ENCODE measurements at places on chromosomes 6 and 20.
A peak's percentile ranks its signal among the peaks of the same experiment; 100 is the strongest.

GRCh38 chr6:117927866-117928265 is 20.8 kb downstream of the SLC35F1 start:
- no peak for DNase-seq

DNA sequence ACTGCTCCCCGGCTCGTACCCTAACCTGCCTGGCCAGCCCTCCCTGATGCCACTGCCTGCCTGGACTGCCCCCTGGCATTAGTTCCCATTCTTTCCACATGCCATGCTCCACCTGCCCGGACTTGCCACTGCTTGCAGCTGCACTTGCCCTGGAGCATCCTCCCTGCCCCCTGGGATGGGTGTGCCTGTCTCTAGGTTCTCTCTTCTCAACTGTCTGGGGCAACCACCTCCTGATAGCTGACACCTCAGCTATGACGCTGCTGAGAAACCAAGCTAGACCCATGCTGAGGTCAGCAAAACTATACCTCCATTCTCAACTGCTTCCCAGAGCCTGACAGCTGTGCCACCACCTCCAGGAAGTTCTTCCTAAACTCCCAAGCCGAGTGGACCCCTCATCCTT is 72.1 kb downstream of the PERP start:
- no peak for DNase-seq

- no peak for DNase-seq
Observed at GRCh38 chr20:62048346-62048761, 17.3 kb downstream of the TAF4 start.

GRCh38 chr6:28643017-28643740 is 117.5 kb downstream of the GPX5 start:
- DNase-seq = peak; percentile 43

DNA sequence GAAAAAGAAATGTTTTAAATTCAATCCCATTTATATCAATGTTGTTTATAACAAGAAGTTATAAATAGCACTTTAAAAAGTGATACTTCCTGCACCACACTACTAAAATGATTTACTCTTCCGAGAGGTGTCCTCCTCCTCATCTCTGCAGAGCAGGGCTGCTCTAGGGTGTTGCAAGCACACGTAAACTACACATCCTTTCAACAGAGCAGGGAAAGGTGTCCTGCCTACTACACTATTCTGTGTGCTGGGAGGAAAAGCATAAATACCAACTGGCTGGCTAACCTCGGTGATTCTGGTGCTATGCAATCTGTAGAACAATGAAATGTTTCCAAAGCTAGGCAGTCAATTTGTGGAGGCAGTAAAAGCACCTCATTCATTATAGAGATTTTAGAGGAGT is 89.5 kb upstream of the MAP7 start:
- DNase-seq = no peak

- DNase-seq = no peak
Observed at GRCh38 chr6:53361549-53362031, 12.8 kb upstream of the ELOVL5 start.

GRCh38 chr6:58419321-58419720 is 1101.9 kb downstream of the PRIM2 start:
- DNase-seq = no peak

DNA sequence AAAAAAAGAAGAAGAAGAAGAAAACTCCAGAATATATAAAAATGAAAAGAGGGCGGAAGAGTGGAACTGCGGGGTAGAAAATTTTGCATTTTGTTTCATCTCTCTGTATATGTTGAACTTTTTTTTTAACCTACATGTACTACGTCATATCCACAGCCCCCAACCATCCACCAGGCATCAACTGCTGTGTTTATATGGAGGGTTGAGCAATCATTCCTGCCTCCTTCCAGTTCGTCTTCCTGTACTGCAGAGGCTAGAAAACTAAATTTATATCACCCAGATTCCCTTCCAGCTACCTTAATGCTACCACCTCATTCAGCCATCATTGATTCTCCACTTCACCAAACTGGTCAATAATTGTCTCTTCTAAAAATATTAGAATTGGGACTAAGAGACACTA is 9.5 kb upstream of the SIGLEC1 start:
- no peak for DNase-seq

DNA sequence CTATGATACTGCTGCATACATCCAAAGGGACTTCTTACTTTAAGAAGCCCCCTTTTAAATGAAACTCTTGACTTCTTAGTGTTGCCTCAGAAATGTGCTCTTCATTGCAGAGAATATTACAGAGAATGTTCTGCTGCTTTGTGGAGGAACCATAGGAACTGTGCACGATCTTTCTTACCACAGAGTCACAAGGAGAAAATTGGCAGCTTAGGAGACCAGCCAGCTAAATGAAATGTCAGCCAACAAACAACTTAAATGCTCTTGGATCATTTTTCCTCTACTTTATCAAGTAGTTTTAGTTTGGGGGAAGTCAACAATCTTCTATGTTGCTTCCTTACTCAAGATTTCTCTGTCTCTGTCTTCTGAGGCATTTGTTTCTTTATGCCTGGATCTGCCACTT is 125.9 kb upstream of the MLIP start:
- no peak for DNase-seq

DNA sequence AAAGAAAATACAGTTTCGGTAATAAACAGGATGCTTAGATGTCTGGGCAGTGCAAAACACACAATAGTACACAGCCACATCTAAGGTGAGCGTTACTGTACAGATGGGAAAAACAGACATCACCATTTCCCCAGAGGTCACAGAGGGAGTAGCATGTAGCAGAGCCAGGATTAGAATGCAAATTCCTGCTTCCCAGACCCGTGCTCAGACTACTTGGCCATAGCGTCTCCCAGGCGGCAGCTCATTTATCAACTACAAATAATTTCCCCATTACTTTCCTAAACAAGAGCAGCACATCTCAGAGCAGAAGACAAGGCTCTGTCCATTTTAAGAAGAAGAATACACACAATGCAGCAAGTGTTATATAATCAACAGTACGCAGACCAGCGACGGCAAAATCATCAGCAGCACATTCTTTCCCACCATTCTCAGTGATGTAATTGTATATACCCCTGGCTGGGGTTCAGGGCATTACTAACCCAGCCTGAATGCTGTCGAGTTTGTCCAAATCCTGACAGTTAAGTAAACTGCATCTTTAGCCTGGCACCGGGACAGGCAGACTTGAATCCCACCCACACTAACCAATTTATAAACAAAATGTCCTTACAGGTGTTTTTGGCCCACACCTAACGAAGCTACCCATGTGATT is 61.9 kb downstream of the CNKSR3 start:
- DNase-seq = peak; percentile 10

- DNase-seq = no peak
Observed at GRCh38 chr6:33010356-33010755, 965 bp upstream of the HLA-DOA start.

GRCh38 chr6:160260803-160261450 is 2.3 kb upstream of the SLC22A2 start:
- no peak for DNase-seq

- no peak for DNase-seq
Observed at GRCh38 chr6:100573166-100573565, 108.4 kb upstream of the SIM1 start.

DNA sequence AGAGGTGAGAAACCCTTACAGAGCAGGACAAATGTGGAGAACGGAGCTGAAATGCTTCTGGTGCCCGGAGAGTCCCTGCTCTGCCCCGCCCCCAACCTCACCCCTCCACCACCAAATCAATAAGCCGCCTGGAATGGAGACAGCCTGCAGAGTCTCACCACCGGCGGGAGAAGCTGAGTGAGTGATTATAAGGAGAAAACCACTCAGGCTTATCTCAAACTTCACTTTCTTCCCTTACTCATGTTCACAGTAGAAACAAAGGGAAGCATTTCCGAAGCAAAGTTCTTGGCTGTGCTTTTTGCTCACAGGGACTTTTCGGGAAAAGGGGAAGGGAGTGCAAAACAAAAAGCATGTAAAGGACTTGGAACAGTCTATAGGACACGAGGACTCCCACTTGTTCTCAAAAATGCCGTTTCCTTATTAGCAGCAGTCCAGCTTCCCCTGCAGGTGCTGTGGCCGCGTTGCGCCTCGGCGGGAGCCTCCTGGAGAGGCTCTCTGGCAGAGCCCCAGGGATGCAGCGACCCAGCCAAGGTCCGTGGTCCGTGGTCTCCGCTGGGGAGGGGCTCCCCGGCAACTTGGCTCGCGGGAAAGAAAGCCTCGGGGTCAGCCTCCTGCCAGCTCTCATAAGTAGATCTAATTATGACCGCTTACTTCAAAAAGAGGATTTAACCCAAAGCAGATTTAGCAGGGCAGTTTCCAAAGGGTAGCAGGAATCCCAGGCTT is 64.8 kb upstream of the TMEM30A start:
- no peak for DNase-seq

- DNase-seq = no peak
Observed at GRCh38 chr6:88605271-88605670, 358.1 kb downstream of the RNGTT start.

GRCh38 chr6:129615020-129615419 is 95.0 kb downstream of the ARHGAP18 start:
- DNase-seq = no peak

DNA sequence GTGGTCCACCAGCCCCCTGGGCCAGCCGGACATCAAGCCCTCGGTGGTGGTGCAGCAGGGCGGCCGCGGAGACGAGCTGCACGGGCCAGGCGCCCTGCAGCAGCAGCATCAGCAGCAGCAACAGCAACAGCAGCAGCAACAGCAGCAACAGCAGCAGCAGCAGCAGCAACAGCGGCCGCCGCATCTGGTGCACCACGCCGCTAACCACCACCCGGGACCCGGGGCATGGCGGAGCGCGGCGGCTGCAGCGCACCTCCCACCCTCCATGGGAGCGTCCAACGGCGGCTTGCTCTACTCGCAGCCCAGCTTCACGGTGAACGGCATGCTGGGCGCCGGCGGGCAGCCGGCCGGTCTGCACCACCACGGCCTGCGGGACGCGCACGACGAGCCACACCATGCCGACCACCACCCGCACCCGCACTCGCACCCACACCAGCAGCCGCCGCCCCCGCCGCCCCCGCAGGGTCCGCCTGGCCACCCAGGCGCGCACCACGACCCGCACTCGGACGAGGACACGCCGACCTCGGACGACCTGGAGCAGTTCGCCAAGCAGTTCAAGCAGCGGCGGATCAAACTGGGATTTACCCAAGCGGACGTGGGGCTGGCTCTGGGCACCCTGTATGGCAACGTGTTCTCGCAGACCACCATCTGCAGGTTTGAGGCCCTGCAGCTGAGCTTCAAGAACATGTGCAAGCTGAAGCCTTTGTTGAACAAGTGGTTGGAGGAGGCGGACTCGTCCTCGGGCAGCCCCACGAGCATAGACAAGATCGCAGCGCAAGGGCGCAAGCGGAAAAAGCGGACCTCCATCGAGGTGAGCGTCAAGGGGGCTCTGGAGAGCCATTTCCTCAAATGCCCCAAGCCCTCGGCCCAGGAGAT is 1.0 kb downstream of the POU3F2 start:
- DNase-seq = no peak

- DNase-seq = no peak
Observed at GRCh38 chr6:10837622-10837994, 731 bp downstream of the MAK start.

DNA sequence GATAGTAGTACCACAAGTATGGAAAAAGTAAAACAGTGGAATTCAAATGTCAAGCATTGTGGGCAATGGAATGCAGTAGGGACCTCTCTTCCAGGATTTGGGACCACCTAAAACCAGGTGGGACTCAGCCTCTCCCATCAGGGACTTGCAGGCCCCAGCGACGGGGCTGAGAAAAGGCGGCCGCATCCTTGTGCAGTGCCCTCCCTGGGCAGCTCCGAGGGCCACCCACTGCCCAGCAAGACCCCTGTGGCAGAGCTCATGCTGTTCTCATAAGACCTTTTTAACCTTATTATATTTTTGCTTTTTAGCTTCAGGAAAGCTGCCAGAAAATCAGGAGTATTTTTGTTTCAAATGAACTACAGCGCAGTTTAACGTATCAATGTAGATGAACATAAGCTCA is 142.6 kb upstream of the RPS6KA2 start:
- DNase-seq = no peak

- DNase-seq = no peak
Observed at GRCh38 chr20:2289475-2289874, 6.3 kb upstream of the TGM3 start.

DNA sequence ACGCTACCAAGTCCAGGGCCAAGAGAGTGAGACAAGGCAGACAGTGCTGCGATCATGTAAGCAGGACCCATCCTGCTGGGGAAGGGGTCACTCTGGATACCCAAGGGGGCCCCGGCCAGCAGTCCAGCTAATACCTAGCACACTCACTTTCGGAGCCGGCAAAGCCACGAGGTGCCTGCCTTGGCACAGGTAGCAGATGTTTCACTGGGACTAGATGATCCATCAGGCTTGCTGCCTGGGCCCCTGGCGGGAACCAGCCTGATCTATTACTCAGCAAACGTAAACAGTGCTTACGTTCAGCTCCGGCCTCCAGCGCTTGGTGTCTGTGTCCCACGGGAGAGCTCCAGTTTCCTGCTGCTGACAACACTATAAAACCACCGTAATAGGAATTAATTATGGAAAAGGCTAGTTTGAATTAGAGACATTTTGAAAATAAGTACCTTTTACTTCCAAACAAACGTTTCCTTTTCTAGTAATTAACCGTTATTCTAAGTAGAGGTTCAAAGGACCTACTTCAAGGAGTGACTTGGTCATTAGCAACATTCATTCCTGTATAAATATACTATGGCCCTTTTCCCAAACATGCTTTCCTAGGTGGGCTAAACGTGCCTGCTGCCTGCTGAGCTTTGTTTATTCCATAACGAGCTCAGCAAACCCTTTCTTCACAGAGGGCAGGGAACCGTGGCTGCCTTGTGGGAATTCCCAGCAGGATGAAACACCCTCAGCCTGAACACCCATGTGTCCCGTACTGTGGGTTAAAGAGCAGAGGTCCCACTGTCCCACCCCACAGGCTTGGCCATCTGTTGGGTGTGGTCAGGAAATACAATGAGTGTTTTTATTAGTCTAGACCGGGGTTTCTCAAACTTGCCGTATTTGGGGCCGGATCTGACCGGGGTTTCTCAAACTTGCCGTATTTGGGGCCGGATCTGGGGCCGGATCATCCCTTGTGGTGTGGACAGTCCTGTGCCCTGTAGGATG is 18.4 kb downstream of the SLC22A23 start:
- DNase-seq = no peak

DNA sequence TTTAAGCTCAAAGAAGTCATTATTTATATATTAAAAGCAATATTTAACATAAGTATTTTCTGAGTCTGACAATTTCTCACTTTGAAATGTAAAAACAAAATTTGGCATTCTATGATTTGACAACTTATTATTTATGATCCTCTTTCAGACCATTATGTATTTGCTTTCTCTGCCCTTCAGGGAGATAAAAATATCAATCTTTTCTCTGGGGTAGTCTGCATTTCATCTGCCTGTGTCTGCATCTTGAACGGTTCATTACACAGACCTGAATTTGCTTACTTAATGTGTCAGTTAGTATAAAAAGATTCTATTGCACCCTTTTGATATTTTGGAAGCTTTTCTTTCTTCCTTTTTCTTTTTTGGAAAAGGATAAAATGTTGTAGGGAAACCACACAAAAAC is 354.0 kb upstream of the RGS17 start:
- DNase-seq = no peak

DNA sequence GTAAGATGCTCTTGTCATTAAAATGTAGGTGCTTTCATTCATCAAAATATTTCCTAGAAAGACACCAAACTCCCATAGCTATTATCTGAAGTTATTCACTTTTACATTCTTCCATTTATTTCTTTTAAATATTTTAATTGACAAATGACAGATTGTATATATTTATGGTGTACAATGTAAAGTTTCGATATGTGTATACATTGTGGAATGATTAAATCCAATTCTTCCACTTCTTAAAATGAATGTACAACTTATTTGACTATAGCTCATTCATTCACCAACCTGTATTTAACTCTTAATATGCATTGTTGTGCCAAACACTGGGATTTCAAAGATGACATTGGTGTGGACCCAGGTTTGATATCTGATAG is 41.0 kb downstream of the CCN2 start:
- DNase-seq = no peak

- no peak for DNase-seq
Observed at GRCh38 chr20:35010405-35011192, 54.9 kb downstream of the MYH7B start.

Measured in NCI-H1694 (cell line).